Articular chondrocyte of knee joint (primary cell): ENCODE measurements at places on chromosomes 7 and 10. TPM values are rescaled to one million over a fixed set of nuclear protein-coding genes. Genes with fewer than 3 reads are reported as not detected.

The GDF2 gene
- total RNA-seq = not detected in 2 replicates

The NACAD gene
- 1.9 and 2.5 TPM in 2 replicates for total RNA-seq

The SCART1 gene
- 3.3 and 3.4 TPM in 2 replicates for total RNA-seq

The RAMP3 gene
- 0.11 and 0.13 TPM in 2 replicates for total RNA-seq

The NXPH1 gene
- total RNA-seq = not detected in 2 replicates

The EPHA1 gene
- not detected in 2 replicates for total RNA-seq

The SOSTDC1 gene
- total RNA-seq = not detected in 2 replicates

The GPC2 gene
- total RNA-seq = 0.52 and 0.76 TPM in 2 replicates

The ADGRA1 gene
- not detected in 2 replicates for total RNA-seq

The SPDYE2 gene
- 0.13 TPM in 1 of 2 replicates, not detected in the other for total RNA-seq

The ANKRD7 gene
- total RNA-seq = 1.7 and 2.8 TPM in 2 replicates

The ETV1 gene
- 2.2 and 3.7 TPM in 2 replicates for total RNA-seq

The MSMB gene
- not detected in 2 replicates for total RNA-seq

The NPTX2 gene
- total RNA-seq = 0.43 and 1.6 TPM in 2 replicates

The CRYGN gene
- 0.76 and 0.78 TPM in 2 replicates for total RNA-seq

The CYP3A7 gene
- 0.32 TPM in 1 of 2 replicates, not detected in the other for total RNA-seq

The OTUD1 gene
- 9.4 and 10.6 TPM in 2 replicates for total RNA-seq
